ENCODE measurements at places on chromosomes 2 and 18. TPM values are rescaled to one million over a fixed set of nuclear protein-coding genes. Genes with fewer than 3 reads are reported as not detected.

Gene ARHGAP25
- total RNA-seq = 37.7 TPM

Gene NGEF
- total RNA-seq = not detected

Gene IRS1
- total RNA-seq = 23.5 TPM

Gene CHRNA1
- not detected for total RNA-seq

Gene RNF103
- total RNA-seq = 17.2 TPM

All from OCI-LY7 (cell line).